ENCODE measurements at places on chromosomes 5 and 9.

DNA sequence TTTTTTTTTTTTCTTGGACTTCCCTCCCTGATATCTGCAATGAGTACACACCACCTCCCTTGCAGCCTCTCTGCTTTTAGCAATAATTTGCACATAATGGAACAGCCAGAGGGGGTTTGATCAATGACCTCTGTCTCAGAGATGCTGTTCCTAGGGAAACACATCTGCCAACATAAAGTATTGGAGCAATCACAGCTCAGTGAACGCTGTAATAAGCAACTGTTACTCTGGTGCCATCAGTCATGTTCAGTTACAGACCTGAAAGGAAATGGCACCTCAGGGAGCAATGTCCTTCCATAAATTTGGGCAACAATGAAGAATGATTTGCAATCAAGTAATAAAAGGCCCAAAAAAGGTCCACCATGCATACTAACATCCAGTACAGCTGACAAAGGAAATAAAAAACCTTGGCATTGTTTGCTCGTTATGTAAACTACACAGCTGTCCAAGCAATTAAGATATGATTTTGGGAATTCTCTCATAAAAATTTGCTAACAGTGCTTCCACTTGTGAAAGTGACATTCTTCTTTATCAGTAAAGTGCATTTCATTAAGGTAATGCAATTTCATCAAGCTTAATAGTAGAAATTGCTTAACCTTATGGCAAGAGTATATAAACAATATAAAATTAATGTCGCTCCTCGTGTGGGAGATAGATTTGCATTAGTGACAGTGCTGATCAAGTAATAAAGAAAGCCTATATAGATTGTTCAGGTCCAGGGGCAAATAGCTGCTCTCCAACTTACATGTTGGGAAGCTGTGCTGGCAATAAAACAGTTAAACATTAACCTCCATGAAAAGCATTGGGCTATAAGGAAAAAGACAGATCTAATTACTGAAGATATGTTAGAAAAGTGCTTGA, 167.8 kb downstream of the RASEF start:
- no peak for DNase-seq

DNA sequence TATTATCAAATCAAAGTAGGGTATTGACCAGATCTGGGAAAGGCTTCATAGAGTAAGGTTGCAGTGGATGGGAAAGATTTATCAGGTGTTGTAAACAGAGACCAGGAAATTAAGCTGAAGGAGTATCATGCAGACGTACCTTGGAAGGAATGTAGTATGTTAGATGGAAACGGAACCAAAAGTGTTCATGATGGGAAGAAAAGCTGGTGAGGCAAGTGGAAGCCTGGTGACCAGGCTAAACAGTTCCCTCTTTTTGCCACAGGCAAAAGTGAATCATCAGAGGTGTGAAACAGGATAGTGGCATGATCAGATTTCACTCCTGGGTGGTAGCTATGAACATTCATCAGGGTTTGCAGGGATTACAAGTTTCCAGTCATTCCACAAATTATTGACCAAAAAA, 780.1 kb upstream of the DMAC1 start:
- DNase-seq, result no peak

DNA sequence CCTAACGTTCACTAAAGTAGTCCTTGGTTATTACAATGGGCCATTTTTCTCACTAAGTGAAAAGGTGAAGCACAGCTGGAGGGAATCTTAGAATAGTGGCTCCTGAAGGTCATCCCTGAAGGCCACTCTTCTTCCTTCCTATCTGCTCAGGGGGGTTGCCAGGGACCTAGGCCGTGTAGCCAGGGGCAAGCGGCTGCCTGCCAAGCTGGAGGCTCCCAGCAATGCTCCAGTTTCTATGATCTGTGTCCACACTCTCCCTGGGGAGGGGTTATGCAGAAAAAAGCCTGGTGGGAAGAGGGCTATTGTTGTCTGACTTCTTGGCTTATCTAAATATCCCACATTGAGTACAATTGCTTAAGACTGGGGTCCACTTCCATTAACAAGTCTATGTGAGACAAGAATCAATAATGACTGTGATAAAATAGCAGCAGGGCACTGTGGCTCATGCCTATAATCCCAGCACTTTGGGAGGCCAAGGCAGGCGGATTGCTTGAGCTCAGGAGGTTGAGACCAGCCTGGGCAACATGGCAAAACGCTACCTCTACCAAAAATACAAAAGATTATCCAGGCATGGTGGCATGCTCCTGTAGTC, 3.8 kb downstream of the NMRK1 start:
- no peak for DNase-seq

GRCh38 chr5:170397059-170397458, 7.9 kb upstream of the KCNMB1 start:
- no peak for DNase-seq

DNA sequence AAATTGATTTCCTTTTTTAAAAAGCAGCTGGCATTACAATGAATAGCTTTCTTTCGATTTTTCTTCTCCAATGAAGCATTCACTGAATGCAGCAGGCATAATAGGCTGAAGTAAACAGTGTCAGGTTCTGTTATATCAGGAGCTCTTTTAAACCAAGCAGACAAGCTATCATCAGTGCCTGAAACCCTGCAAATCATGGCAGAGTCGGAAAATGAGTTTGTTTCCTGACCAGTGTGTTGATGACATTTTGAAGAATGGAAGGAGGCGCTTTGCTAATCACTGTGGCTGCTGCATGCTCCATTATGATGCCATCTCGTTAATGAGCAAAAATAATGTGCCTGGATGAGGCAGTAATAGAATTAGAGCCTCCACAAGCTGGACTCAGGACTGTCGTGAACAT, 284.5 kb downstream of the ZNF608 start:
- no peak for DNase-seq

DNA sequence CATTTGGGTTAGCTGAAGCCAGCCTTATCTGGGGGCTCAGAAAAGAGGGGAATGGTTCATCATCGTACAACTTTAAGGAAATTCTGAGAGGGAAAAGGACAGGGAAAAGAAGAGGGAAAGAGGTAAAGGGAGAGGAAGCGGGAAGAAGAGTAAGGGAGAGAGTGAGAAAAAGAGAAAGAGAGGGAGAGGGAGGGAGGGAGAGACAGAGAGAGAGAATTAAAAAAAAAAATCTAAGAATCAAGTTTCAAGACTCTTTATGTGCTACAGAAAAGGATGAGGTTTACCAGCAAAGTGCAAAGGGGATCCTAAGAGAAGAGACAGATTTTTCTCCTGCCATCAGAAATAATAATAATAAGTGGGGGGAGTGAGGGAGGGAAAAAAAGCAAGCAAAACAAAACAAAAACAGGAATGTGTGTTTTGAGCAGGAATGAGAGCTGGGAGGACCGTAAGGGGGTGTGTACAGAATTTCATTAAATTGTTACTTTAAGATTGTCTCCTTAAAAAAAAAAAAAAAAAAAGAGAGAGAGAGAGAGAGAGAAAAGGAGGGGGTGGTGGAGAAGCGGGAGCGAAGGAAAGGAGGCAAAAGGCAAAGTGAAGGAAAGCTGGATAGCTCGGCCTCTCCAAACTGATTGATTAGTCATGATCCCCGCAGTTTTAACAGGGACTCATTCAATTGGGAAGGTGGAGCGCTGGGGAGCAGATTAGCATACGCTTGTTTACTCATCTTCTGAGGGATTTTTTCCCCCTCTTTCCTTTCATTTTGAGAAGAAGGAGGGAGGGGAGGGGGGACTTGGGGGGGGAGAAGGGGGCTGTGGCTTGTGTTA, 438 bp upstream of the PAPPA start:
- no peak for DNase-seq

DNA sequence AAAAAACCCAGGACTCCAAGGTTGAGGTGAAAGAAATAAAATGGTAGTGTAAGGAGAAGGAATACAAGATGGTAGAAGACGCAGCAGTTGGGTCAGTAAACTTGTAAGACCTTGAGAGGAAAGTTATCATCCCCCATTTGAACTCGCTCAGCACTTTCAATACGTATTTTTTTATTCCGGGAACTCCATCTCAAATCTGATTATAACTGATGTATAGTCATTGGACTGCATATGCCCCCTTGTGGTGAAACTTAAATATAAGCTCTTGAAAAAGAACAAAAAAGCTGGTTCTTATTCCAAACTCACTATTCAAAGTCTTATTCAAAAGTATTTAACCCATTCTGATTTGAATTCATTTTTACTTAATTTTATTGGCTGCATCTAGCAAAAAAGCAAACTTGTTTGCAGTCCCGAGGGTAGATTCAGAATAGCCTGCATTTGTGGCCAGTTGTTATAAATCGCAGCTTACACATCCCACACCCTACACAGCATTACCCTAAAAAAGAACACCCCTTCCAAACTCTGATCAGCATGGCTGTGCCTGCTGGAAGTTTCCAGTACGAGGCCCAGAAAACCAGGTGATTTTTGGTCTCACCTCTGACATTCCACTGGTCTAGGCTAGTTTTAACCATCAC, 118.0 kb downstream of the ESM1 start:
- no peak for DNase-seq

- no peak for DNase-seq
These were observed 12.4 kb downstream of the NFIL3 start for GRCh38 chr9:91411096-91411771.

DNA sequence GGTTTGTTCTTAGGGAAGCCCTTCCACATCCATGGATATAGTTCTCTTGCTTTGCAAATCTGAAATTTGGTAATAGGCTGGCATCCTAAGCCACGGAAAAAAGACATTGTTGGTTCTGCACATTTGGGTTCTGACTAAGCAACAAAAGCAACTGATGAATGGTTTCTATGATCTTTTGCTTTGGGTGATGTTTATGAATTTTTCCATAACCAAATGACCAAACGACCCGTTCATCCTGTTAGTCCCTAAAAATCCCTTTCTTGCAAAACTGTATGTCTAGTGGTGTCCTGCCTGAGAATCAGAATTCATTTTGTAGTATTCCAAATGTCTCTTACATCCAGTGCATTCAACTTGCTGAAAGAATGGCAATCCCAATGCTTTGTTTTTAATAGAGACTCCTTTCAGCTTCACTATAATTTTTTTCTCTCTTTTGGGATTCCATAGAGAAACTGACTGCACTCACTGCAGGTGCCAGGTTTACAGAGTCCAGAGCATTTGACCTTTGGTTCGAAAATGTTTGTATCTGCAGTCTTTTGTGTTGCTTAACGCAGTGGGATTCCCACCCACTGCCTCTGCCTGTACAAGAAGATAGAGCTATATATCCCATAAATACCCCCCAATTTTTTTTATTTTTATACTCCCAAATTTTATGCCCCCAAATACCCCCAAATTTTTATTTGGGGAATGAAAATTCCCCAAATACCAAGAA, 4.7 kb downstream of the SPTAN1 start:
- no peak for DNase-seq

- DNase-seq, result no peak
These were observed 76.4 kb downstream of the ROR2 start for GRCh38 chr9:91873637-91874051.

- DNase-seq, result no peak
These were observed 4.4 kb downstream of the PDCD1LG2 start for GRCh38 chr9:5514617-5515260.

GRCh38 chr9:127189628-127190027, 67.2 kb upstream of the ANGPTL2 start:
- DNase-seq, result no peak

- no peak for DNase-seq
These were observed 185.1 kb downstream of the FSTL4 start for GRCh38 chr5:133427121-133427777.

DNA sequence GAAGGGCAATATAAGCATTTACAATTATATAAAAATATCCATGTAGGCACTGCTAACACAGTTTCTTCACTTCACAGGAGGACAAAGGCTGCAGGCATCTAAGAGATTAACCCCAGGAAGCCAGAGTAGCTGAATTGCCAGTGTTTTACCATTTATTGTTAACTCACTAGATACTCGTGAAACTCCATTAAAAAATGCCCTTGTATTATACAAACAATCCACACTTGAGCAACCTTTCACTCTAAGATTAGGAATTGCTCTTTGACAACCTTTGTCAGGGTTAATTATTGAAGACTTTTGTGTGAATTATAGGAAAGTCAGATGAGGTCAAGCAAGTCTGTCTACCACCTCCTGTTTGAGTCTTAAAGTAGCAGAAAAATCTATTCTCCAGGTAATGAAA, 317.8 kb downstream of the ADGRV1 start:
- DNase-seq, result no peak

DNA sequence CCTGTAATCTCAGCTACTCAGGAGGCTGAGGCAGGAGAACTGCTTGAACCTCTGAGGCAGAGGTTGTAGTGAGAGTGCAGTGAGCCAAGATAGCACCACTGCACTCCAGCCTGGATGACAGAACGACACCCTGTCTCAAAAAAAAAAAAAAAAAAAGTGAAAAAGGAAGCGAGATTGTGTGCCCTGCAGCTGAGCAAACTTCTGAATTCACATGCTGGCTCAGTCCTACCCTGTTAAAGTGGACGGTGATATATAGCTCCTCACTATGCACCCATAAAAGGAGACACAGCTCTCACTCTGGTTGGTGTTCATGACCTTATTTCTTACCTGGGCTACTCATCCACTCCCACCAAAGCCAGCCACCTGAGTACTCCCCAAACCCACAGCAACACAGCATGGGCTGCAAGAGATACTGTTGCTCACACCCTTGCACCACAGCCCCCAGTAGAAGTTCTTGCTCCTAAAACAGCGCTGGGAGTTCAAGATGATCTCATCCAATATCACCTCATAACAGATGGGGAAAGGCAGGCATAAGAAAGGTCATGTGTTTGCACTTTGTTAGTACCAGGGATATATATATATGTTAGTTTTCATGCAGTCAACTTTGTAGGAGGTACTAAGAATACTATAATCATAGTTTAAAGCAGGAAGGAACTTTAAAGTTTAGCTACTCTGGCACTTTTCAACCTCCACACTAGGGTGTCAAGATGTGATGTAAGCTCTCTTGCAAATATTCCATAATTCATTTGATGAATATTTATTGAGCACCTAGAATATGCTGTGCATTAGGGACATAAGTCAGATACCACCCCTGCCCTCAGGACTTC, 4.0 kb downstream of the TTLL11 start:
- DNase-seq, result no peak

- DNase-seq, result no peak
These were observed 98.4 kb downstream of the LIX1 start for GRCh38 chr5:97044052-97044451.

GRCh38 chr5:127577458-127577857, 60.0 kb downstream of the PRRC1 start:
- no peak for DNase-seq

- DNase-seq, result no peak
These were observed 234.2 kb upstream of the CDH6 start for GRCh38 chr5:30959238-30959637.

DNA sequence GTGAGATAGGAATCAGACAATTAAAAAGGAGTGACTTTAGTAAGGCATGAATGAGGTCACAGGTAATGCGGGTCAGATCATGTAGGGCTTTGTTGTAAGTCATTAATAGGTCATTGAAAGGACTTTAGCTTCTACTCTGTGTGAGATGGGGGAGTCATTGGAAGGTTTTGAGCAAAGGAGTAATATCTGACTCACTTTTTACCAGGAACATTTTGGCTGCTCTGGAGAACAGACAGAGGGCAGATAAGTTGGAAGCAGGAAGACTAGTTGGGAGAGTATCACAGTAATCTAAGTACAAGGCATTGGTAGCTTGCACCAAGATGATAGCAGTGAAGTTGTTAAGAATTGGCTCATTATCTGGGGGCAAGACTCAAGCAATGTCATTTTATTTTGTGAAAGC, 37.4 kb downstream of the KIF2A start:
- no peak for DNase-seq

- DNase-seq, result no peak
These were observed 18.8 kb upstream of the PCSK5 start for GRCh38 chr9:75871624-75872023.

- DNase-seq, result no peak
These were observed 210.9 kb downstream of the AOPEP start for GRCh38 chr9:94937214-94937903.

Data from amygdala (tissue), 56 donors.